ENCODE measurements at places on chromosomes 5 and 9.

- no peak for DNase-seq
Measured at GRCh38 chr9:99980598-99980997, 74.1 kb downstream of the STX17 start.

DNA sequence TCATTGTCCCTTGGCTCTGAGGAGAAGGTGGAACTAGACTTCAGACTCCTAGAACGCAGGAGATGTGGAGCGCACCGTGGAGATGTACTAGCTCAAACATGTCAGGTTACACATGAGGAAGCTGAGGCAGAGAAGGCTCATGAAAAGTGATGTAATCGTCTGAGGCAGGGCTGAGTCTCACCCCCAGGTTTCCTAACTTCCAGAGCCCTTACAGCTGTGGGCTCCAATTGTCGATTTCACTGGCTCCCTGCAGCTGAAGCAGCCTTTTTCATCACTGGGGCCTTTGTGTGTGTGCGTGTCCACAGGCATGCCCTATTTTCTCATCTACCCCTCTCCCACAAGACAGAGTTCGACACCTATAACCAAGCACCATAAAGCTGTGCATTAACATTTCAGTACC lies 370.6 kb downstream of the NTRK2 start:
- DNase-seq = no peak

DNA sequence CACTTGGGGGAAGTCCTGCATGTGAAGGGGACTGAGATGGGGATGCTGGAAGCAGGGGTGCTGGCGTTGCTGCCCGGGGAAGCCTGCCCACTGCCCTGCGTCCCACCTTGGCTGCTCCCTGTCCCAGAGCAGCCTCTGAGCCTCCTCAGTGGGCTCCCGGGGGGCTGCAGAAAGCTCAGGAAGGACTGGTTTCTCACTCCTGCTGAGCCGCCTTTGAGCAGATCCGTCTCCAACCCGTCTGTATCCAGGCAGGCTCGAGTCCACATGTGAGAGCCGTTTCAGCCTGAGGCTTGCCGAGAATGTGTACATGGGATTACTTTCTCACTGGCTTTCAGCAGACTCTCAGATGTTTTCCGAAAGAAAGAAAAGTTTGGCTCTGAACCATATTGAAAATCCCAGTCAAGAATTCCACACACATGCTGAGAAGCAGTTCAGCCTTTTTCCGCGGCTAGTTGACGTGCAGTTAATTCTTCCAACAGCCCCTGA lies 95.3 kb upstream of the COL5A1 start:
- no peak for DNase-seq

DNA sequence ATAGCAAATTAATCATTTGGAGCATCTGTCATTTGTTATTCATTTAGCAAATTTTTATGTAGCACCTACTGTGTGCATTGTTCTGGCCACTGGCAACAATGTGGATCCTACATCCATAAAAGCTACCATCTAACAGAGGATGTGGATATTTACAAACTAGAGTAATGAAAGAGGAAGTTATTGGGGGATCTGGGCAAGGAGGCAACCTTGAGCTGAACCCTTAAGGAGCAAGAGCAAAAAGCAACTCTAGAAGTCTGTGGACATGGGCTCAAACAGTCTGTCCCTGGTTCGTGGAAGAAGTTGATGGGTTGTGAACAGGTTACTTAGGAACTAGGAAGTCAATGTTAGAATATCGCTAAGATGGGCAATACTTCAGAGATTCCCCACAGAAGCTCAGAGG lies 259.9 kb downstream of the SYK start:
- no peak for DNase-seq

- DNase-seq = no peak
Measured at GRCh38 chr5:76269259-76269931, 133.7 kb upstream of the IQGAP2 start.

- DNase-seq = no peak
Measured at GRCh38 chr9:74735761-74736160, 152.0 kb downstream of the TRPM6 start.

GRCh38 chr9:100028201-100028784 lies 70.5 kb downstream of the ERP44 start:
- peak; percentile 78 for DNase-seq

DNA sequence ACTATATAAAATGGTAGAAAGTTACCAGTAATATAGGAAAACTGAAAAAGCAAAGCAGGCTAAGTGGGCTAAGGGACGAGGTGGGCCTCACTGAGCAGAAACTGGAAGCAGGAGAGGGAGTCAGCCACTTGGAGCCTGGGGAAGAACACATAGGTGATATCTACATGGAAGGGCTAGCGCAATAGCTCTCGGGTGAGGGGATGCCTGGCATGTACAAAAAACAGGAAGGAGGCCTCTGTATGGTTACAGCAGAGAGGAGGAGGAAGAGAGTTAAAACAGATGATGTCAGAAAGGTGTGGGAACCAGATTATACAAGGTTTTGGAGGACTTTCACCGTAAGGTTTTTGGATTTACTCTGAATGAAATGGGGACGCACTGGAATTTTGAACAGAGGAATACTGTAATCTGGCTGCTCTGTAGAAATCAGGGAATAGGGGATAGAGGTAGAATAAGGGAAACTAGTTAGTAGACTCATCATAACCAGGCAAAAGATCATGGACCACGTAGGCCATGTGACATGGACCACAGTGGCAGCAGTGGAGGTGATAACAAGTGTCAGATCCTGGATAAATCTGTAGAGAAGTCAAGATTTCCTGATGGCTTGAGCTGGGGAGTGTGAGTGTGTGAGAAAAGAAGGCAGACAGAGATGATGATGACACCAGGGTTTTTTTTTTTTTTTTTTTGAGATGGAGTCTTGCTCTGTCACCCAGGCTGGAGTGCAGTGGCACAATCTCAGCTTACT lies 52.5 kb downstream of the FNBP1 start:
- peak; percentile 17 for DNase-seq

DNA sequence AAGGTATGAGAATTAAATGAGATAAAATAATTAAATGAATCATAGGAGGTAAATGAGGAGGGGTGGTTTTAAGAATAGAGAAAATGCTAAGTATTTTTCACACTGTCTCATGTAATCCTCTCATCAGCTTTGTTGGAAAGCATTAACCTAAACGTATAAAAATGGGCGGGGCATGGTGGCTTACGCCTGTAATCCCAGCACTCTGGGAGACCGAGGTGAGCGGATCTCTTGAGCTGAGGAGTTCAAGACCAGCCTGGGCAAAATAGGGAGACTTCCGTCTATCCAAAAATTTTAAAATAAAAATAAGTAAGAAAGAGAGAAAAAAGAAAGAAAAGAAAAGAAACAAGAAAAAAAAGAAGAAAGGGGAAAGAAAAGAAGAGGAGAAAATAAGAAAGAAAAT lies 1.9 kb upstream of the RFK start:
- no peak for DNase-seq

- DNase-seq = no peak
Measured at GRCh38 chr9:79984429-79985067, 412.8 kb downstream of the TLE4 start.

DNA sequence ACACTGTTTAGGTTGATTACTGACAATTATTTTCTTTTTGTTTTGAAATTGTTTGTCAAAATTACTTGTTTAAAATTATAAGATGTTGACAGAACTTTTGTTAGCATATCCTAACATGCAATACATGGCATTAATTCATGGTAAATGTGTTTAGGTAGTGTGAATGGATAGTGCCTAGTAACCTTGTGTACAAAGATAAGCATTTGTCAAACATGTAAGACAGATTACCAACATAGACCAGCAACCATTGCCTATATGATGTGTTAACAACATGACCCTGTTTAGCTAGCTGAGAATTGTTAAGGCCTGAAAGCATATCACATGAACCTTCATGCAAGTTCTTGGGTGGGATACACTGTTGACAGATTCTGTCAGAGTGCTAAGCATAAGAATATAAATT lies 13.4 kb downstream of the MAN2A1 start:
- DNase-seq = no peak

- DNase-seq = no peak
Measured at GRCh38 chr5:128800377-128800776, 164.9 kb upstream of the SLC27A6 start.

DNA sequence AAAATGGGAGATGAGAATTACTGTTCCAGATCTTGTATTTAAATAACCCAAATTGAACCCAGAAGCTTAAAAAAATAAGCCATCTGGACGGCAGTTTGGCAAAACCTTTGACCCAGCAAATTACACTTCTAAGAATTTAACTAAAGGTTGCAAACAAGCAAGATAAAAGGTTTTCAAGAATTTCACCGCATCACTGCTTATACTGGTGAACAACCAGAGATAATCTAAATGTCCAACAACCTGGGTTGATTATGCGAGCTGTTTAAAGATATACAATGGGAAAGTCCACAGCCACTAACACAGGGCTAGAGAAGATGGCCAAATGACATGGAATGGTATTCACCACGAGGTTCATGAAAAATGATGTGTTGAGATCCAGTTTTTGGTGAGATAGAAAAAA lies 149.3 kb downstream of the GNAQ start:
- no peak for DNase-seq

DNA sequence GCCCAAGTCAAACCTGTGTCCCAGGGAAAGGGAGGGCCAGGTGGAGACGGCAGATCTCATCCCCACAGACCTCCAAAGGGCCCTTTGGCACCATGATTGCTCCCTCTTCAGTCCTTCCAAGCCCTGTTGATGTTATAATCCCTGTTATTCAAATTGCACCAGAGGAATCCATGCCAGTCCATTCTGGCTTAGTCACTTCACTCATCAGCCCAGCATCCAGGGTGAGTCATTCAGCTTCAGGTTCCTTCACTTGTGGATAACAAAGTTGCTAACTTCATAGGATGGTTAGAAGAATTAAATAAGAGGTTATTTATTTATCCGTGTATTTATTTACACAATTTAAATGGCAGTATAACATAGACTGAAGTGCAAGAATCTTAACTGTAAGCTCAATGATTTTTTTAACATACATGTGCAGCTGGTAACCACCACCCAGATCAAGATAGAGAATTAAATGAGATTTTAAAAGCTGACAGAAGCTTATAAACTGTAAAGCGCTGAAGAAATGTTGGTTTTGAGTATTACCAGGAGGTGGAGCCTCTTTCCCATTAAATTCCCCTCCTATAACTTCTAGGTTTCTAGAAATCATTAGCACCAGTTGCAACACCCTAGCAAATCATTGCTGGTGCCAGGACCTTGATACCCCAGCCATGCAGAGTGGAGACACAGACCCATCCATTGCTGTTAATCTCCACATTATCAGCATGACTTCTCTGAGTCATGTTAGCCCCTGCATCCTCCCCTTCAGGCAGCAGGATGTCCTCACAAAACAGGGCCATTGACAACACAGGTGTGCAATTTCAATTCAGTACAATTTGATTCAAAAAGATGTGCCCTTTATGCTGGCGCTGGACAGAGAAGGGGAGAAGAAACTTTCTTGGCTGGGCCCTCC lies 77.4 kb downstream of the SEC61B start:
- no peak for DNase-seq

DNA sequence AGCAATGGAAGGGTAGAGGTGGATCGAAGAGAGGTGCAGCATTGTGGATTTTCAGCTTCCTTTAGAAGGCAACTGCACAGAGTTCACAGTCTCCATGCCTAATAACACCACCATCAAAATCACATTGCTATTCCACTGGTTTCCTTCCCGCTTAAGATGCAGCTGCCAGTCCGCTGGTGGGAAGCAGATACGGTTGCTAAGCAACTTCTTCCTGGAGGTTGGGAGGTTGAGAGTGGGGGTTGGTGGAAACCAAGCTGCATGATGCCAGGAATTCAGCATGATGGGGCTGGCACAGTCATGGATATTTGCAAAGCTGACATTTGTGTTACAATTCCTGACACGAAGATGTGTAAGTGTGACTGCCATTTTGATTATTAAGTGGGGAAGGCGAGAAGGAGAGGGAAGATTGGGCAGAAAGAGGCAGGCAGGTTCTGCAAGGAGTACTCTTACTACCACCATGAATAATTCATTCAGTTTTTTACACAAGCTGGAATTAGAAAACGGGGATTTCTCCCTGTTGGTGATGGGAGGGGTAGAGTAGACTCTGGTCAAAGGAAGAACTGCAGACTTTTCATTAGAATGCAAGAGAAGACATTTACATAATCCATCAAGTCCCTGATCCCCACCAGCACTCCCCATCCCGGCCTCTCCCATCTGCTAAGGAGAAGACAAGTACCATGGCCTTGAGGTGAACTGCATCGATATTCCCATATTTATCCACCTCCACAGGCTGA lies 87.5 kb downstream of the GLDC start:
- no peak for DNase-seq

DNA sequence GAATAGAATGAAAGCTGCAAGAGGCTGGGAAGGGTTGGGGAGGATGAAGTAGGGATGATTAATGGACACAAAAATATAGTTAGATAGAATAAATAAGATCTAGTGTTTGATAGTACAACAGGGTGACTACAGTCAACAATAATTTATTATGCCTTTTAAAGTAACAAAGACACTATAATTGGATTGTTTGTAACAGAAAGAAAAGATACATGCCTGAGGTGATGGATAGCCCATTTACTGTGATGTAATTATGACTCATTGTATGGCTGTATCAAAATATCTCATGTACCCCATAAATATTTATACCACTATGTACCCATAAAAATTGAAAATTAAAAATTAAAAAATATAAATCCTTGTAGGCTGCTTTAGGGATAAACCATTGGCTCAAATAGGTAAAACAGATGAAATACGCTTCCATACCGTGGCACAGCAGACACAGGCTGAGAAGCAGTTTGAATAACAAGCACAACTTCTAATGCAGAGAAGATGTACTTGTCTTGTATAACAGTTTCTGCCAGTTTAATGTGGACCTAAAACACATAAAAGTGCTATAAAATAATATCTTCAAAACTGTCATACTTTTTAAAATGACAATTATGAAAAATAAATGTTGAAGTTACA lies 34.9 kb downstream of the APBA1 start:
- no peak for DNase-seq

DNA sequence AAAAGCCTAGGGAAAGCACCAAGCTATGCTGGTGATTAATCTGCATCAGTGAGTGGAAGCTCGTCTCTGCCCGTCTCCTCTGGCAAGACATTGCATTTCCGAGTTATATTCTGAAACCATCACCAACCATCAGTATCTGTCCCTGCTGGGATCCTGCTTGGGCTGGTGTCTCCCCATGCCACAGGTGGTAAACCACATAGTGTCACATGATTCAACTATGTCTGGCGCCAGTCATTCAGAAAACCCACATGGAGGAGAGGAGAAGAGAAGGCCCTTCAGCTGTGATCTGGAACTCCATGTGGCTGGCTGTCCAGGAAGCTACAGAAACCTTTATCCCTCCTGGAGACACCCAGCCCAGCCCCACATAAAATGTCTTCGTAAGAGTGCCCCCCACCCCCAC lies 4.8 kb downstream of the IL9 start:
- no peak for DNase-seq

GRCh38 chr9:13461414-13461991 lies 182.0 kb upstream of the MPDZ start:
- no peak for DNase-seq

- no peak for DNase-seq
Measured at GRCh38 chr5:147339313-147339712, 104.5 kb downstream of the STK32A start.

DNA sequence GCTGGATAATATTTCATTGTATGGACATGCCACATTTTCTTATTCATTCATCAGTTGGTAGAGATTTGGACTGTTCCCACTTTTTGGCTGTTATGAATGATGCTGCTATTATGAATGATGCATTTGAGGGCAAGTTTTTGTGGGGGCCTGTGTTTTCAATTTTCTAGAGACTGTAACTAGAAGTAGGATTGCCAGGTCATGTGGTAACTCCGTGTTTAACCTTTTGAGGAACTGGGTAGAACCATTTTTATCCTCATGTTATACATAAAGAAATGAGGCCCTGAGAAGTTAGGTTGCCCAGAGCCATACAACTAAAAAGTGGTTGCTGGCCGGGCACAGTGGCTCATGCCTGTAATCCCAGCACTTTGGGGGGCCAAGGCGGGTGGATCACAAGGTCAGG lies 22.4 kb upstream of the STRBP start:
- no peak for DNase-seq
